ENCODE measurements at places on chromosomes 12 and 14.

DNA sequence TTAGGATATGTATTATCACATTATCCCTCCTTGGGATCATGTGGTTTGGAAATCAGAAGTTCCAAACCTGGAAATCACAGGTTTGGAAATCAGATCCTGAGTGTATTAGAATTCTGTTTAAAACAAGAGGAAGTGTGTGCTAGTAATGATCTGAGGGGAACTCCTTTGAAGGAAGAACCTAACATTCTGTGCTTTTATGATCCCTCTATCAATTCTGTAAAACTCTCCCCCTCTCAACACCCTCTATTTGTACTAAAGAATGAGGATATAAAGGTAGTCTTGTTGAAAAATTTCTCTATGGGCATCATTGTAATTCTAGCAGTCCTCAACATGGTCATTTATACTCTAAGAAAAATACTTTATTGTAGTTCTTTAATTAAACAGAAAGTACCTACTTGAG lies 97.4 kb downstream of the SRGAP1 start:
- no peak for DNase-seq

DNA sequence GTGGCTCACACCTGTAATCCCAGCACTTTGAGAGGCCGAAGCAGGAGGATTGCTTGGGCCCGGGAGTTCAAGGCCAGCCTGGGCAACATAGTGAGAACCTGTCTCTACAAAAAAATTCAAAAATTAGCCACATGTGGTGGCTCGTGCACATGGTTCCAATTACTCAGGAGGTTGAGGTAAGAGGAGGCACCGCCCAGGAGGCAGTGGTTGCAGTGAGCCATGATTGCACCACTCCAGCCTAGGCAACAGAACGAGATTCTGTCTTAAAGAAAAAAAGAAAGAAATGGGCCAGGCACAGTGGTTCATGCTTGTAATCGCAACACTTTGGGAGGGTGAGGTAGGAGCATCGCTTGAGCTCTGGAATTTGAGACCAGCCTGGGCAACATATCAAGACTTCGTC lies 33.5 kb downstream of the MAP1LC3B2 start:
- DNase-seq, result no peak

DNA sequence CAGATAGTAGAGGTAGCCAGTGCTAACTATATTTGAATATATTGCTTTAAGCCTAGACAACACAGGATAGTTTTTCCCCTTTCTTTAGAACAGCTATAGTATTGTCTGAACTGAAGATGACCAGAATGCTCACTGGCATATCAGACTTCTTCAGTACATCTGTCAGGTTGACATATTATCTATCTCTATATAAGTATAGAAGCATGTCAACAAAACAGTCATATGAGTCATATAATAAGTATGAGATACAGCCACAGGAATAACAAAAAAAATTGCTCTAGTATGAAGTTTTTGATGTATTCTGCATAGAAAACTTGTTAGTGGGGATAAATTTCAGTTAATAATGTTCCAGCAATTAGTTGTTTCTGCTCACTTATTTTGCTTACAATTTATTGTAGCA lies 767.7 kb downstream of the LRFN5 start:
- no peak for DNase-seq

DNA sequence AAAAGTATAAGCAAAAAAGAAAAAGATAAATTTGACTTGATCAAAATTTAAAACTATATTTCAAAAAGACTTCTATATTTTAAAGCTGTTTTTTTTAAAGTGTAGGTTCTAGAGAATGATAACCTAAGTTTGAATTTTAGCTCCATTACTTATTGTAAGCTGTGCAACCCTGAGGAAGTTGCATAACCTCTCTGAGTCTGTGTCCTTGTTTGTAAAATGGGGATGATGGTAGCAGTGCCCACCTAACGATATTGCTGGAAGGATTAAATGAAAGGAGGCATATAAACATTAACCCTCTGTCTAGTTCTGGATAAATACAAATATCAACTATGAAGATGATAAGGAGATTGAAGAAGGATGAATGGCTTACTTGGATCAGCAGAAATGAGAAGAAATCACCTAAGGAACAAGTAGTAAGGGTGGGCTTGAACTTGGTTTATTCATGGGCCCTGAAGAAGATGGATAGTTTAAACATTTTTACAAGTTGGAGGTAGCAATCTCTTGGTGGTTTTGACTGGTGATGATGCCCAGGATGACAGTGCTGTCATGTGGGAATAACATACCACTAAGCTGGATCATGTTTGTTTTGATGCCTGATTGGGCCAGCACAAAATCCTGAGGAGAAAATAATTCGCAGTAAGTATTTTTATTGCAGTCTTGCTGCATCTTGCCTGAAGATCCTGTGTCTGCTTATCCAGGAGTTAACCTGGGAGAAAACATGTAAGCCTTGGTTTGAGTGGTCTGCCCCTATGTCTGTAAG lies 35.0 kb downstream of the TXNRD1 start:
- DNase-seq, result no peak

- no peak for DNase-seq
These were observed 41.7 kb upstream of the TSPAN11 start for GRCh38 chr12:30884799-30885198.
